COR-L47 (cell line): ENCODE measurements at places on chromosomes 3 and 15.

- peak; percentile 7 for DNase-seq
Observed at GRCh38 chr3:115876876-115877614, 253.7 kb downstream of the GAP43 start.

DNA sequence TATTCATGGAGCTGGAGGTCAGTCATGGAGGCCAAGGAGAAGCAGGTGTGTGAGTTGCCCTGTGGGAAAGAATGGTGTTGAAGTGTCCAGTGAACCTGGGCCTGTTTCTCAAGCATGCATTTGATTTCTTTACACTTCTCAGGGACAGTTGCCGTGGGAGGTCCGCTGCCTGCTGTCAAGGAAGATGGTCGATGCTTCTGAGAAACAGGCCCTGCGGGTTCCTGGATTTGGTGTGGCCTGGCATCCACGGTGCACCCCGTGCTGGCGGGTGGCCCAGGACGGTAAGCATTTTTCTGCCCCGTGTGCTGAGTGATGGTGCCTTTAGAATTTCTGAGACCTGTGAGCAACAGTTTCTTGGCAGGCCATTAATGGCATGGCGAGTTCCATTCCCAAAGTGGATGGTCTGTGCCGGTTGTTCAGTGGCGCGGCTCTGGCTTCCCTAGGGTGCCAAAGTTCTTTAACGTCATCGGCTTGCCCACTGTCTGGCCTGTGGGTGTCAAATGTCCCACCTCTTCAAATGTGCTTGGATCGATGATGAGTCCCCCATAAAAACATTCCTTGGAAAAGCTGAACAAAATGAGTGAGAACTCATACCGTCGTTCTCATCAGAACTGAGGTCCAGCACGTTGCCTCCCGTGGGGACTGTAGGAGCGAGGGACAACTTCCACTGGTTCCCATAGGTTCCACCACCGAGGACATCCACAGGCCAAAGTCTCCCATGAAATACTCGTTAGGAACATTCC is 107.2 kb downstream of the SNRPN start:
- DNase-seq, result no peak

- no peak for DNase-seq
Observed at GRCh38 chr15:85534031-85534430, 153.6 kb downstream of the AKAP13 start.

DNA sequence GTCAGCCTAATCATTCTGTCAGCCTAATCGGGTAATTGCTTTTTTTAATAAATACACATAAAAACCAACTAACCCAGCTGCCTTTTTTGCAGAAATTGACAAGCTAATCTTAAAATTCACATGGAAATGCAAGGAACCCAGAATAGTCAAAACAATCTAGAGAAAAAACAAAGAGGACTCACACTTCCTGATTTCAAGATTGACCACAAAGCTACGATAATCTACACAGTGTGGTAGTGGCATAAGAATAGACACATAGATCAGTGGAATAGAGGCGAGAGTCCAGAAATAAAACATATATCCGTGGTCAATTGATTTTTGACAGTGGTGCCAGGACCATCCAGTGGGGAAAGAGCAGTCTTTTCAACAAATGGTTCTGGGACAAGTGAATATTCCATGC is 2.4 kb upstream of the C3orf20 start:
- no peak for DNase-seq

- no peak for DNase-seq
Observed at GRCh38 chr3:141795276-141795675, 32.1 kb downstream of the GRK7 start.

DNA sequence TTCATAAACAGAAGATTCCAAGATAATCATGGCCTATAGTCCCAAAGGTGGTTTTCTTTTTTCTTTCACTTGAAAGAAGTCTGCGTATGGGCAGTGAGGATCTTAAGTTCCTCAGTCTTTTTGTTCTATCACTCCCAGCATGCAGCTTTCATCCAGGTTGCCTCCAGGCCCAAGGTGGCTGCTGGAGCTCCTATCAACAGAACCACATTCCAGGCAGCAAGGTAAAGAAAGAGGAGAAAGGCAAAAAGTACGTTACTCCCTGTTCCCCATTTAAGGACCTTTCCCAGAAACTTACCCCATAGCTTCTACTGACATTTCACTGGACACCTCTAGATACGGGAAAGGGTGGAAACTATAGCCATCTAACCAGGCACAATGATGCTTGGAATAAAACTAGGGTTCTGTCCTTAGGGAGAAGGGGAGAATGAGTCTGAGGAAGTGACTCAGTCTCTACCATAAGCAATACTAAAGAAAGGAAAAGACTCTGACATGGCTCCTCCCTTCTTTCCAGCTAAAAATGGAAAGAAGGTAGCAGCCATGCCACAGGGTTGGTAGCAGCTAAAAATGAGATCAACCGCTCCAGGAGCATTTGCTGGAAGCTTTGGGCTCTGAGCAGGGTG is 313.9 kb upstream of the NR2E3 start:
- DNase-seq, result no peak

DNA sequence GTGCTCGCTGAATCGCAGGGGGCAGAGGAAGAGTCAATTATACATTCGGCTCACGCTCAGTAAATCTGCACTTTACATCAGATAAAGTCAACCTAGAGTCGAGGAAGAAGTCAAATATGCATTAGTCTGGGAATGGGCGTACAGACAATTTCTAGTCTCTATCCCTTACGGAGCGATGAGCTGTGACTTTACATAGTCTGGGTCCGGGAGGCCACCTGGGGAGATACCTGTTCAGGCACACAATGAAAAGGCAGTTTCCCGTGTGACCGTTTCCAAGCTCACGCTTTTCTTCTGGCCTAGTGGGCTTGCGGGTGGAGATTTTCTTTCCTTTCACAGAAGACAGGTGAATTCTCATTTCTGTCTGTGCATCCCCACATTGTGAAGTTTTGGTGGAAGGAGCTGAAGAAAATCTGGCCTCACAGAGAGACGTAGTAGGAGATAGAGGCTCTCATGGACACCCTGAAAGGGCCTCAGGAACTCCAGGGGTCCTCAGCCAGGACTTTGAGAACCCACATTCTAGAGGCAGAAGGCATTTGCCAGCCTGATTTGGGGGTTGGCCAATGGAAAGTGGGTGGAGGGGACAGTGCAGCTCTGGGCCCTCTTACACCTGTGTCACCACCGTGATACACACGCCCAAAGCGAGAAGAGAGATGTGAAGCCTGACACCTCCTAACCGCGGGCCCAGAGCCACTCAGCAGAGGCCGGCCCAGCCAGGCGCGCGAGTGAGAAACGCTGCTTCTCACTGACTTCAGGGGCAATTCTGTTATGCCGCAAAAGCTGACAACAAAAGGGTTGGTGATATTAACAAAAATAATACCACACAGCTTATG is 10.7 kb upstream of the OCA2 start:
- DNase-seq, result no peak

- peak; percentile 32 for DNase-seq
Observed at GRCh38 chr3:51671734-51672475, 853 bp downstream of the TEX264 start.

- DNase-seq, result no peak
Observed at GRCh38 chr3:9061634-9062033, 98.4 kb upstream of the RAD18 start.

GRCh38 chr3:109825971-109826810 is 488.8 kb upstream of the DPPA4 start:
- no peak for DNase-seq

- no peak for DNase-seq
Observed at GRCh38 chr3:157333551-157333991, 103.1 kb upstream of the PTX3 start.

- DNase-seq, result no peak
Observed at GRCh38 chr3:160135851-160136250, 89.4 kb upstream of the C3orf80 start.

DNA sequence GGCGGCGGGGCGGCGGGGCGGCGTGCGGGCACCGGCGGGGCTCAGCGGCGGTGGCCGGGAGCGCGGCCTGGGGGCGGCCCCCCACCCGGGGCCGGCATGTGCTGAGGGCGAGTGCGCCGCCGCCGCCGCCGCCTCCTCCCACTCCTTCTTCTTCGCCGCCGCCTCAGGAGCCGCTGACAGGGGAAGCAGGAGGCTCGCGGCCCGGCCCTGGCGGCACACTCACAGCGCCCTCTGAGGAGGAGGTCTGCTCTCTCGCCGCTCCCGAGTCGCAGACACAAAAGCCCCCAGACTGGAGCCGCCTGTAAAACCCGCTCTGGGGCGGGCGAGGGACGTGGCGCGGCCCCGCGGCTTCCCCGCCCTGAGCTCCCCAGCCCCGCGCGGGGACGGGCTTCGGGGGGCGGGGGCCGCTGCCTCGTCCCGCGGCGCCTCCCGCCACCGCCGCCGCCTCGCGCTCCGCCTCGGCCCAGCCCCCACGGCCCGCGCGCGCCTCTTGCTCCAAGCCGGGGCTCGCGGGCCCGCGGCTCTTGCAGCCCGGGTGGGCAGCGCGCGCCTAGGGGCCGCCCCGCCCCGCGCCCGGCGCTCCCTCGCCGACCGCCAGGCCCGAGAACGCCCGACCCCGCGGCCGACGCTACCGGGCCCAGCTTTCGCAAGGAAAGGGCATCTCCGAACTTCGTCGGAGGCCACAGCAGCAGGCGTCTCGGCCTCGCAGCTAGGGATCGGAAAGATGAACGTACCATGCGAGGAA is at the start of gene PYGO1:
PYGO1 (minus strand) TSS at position 276 of the 745 bp plus-strand sequence. CDS start 462 bp downstream, outside the sequence.
- peak; percentile 64 for DNase-seq

- DNase-seq, result no peak
Observed at GRCh38 chr15:64191971-64192830, 29.4 kb upstream of the PPIB start.

DNA sequence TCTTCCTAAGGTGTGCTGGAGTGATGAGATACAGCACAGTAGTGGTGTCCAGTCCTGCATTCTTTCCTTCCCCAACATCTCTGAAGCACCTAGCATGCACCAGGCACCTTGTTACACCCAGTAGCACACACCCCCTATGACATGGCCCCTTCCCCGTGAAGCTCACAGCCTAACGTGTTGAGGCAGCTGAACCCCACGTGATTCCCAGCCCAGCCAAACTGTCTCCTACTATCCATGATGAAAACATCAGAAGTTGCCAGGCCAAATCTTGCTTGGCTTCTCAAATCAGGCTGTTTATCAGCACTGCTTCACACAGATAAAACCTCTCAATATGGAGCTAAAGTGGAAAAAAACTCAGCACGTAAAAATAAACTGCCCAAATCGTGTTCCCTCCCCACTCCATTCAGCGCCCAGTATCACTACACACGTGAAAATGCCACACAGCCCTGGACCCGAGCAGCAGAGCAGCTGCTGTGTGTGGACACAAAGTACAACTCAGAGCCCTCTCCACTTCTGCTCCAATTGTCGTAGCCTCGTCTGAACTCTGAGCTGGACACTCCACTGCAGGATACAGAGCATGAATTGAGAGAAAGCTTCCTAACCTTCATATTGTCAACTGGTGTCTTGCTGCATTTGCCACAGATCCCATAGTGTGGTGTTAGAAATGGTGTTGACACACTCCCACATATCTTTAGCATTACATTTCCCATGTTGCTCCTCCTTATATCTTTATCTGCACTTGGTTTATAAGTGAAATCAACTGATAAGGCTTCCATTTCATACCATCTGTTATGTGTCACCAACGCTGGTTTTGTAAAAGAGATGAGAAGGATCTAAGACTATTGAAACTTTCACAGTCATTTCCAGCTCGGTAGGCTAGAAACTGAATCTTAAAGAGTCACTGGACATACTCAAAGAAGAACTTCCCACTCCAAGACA is 279.8 kb downstream of the RORA start:
- no peak for DNase-seq

DNA sequence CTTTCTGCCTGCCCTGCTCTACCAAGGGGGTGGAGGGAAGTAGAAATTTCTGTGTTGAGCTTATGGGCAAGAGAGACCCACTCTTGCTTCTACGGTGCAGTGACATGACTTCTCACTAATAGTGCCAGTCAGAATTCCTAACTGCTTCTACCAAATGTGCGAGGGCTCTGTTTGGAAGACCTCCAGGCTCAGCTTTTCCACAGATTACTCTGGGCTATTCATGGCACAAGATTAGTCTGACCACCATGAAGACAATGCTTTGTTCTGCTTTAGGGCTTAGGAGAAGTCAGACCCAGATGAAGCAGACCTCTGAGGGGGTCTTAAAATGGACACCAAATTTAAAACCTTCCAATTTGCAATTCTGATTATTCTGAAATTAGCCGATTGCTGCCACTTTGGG is 195.9 kb upstream of the TBC1D5 start:
- DNase-seq, result no peak

DNA sequence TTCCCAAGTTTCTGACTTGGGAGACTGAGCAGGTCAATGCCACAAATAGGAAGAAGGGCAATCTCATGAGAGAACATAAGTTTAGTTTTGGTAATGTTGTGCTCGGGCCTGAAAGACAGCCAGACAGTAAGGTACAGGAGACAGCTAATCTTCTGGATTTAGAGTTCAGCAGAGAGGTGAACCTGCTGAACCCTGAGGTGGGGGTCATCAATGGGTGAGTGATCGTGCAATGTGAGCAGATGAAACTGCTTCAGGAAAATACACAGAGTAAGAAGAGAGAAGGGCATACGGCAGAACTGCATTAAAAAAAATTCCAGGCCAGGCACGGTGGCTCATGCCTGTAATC is 23.3 kb downstream of the RUBCN start:
- no peak for DNase-seq

DNA sequence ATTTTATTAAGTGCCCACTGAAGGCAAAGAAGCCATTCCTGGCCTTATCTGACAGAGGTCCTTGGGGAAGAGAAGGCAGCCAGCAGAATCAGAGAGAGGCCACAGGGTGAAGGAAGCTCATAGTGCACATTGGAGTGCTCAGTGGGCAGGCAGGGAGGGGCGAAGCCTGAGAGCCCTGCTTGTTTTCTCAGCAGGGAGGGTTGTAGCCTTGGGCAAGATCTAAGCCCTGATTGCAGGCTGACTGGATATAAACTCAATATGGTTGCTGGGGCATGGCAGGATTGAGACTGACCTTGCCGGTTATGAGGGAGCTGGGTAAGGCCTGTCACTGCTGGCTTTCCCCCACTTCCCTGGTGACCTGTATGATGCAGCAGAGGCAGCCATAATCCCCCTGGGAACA is 7.5 kb upstream of the IGSF11 start:
- no peak for DNase-seq

- DNase-seq, result no peak
Observed at GRCh38 chr15:61112231-61112630, 116.9 kb downstream of the RORA start.

DNA sequence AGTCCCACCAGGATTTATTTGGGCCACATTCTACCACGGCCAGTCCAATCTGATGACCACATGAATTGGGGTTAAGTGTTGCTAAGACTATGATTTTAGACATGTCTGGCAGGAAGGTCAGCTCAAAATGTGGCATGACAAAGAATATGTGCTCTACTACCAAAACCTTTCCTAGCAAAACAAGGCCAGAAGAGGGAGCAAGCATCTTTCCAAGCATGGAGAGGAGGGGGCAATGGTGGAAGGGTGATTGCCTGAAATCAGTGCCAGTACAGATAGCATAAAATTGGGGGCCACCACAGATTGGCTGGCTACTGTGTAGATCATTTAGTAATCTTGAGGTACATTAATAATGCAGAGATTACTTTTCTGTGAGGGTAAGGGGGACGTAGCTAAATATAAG is 43.2 kb downstream of the TMEM39A start:
- no peak for DNase-seq

GRCh38 chr3:128814060-128814459 is 65.4 kb upstream of the ACAD9 start:
- no peak for DNase-seq
